ENCODE measurements at places on chromosomes 4 and X.

DNA sequence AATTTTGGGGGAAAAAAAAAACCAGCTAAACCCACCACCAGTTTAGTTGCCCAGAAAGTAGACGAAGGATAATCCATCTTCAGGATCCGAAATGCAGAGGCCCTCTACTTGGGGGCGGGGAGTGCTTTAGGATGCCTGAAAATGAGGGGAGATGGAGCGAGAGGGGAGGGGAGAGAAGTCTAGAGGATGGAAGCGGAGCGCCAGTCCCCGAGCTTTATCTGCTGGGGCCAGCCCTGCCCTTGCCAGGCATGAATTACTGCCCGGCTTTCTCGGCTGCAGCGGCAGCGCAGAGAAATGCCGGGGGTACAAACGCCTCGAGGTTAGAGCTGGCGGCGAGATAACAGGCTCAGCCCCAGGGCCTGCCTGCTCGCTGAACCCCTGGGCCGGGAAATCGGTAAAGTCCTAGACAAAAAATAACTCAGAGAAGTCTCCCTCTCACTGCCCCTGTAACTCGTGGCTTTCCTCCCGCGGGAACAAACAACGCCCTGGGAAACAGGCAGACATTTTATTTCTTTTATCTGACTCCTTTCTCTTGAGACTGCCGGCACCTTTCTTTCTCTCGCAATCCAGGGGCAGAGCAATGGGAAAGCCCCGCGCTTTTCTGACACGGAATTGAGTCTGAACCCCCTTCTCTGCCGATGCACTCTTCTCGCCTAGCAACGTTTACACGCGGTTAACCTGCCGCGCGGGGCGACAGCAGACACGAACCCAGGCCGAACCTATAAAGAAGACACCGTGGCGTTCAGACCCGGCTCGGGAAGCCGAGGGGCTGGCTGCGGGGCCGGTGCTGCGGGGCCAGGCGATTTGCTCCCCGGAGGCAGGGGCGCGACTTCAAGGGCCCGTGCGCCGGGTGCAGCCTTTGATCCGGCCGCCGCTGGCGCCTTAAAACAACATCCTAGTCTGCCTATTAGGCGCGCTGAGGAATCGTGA, 3.1 kb upstream of the MSX1 start:
- DNase-seq, result no peak

DNA sequence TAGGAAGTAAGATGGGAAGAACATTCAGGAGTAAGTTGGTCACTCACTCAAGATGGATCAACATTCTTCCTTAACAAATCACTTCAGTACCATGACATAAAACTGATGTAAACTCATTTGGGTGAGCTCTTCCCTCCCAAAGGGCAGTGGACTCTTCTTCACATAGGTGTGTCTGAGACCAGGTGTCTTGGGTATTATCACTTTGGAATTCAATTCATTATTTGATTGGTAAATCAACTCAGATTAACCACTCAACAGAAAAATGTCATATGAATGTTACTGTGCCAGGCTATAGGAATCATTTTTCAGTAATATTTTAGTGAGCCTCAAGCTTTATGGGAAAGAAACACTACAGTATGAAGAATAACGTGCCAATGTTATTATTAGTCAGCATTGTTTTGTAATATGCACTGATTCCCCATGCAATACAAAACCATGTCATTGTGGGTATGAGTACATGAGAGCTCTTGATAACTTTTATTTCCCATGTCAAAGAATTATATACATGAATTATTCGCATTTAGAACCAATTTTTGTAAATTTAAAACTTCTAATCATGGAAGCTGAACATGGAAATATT, 58.6 kb upstream of the ETNPPL start:
- DNase-seq, result no peak

- no peak for DNase-seq
Observed at GRCh38 chr4:40621592-40622512, 7.8 kb downstream of the RBM47 start.

DNA sequence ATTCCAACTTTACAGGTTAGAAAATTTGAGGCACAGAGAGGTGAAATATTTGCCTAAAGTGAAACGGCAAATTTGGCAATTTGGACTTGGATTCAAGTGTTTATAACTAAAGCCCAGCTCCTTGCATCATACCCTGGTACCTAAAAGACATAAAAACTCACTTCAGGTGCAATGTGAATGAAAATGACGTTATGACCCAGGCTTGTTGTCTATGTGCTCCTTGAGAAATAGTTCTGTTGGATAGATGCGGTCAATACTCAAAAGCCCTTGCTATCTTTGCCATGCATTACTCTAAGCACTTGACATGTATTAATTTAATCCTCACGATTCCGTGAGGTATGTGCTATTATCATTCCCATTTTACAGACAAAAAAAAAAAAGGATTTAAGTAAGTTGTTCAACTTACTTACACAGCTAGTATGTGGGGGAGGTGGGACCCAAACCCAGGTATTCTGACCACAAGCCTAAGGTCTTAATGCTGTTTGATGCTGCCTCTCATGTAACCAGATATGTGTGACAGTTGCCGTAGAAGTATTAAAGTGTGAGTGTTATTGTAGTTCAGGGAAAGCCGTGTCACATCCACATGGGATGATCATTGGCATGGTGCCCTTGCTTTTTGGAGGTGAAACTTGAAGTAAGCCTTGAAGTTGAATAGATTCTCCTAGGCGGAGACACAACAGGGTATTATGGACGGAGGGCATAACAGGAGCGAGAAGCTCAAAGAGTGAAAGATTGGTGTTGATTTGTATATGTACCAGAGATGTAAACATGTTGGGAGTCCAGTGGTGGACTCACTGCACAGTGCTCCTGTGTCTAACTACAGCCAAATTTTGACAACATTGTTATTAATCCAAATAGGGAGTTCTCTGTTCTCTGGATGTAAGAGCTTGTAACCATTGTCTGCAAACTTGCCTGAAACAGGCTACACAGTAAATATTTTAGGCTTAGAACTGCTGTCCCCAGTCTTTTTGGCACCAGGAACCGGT, 3.1 kb downstream of the SCML1 start:
- no peak for DNase-seq

DNA sequence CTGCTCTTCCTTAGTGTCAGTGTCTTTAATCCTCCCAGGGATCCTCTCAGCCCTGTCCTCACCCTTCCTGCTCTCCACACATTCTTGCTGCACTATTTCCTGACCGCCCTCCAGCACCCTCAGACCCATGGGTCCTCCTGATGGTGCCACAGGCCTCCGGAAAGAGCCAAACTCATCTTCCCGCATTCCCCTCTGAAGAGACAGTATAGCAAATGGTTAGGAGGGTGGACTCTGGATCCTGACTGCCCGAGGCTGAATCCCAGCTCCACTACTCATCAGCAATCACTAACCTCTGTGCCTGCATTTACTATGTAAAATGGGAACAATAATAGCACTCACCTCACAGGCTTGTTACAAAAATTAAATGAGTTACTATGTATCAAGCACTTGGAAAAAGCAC, 6.2 kb downstream of the SUV39H1 start:
- no peak for DNase-seq

GRCh38 chrX:71659959-71660358, 7.4 kb upstream of the LOC101059915 start:
- no peak for DNase-seq

- no peak for DNase-seq
Observed at GRCh38 chr4:181692965-181693364, 550.2 kb upstream of the TENM3 start.

- DNase-seq, result no peak
Observed at GRCh38 chr4:27819246-27819645, 958.6 kb downstream of the STIM2 start.
